ENCODE measurements at places on chromosomes 16 and 17.

DNA sequence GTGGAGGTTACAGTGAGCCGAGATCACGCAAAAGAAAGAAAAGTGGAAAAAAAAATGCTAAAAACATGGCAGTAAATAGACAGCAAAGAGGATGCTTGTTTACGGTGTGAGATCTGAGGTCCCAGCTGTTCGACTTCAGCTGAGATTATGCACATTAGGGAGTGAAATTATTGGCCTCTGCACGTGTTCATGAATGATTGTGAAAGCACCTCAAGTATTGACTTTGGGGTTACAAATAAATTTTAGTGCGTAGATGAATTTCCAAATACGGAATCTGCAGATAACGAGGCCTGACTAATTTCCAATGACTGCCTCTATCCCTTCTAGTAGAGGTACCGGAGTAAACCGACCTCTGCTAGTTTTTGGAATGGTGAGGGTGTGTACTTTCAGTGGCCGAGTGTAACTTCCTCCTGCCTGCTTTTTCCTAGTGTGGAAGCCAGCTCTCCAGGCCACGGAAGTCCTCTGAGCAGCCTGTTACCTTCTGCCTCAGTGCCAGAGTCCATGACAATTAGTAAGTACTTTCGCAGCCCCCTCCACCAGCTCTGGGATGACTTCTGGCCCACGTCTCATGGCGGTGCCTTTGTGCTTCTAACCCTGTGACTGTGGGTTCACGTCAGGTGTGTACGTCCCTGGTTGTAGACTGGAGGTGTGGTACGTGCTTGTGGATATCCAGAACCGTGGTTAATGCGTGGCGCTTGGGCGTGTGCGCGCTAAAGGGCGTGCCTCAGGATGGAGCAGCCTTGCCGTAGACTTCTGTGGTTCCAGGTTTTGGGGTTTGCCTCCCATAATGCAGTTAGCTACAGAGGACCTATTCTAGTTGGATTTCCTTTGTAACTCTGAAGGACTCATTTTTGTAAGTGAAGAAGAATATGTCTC, 102.1 kb downstream of the SNX29 start:
- no peak for DNase-seq

DNA sequence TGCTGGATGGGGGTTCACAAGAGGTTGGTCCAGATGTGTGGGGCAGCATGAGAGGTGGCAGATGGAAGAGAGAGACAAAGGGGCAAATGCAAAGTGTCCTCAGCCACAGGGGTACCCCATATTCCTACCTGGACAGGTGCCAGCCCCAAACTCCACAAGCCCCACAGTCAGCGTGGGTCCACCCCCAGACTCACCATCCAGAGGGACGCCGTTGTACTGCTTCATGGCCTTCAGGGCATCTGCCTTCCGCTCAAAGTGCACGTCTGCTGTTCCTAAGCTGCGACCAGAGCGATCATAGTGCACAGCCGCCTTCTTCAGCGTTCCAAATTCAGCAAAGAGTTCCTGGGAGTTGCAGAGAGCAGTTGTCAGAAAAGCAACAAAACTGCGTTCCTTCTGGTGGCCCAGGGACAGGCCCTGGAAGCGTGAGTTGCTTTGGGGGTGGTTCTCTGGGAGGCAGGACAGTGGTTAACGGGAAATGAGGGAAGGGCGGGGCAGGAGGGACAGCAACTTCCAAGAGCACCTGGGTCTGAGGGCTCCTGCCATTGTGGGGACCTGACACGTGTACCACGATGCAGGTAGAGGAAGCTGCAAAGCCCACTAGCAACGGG, 2.3 kb downstream of the ALYREF start:
- DNase-seq: no peak

DNA sequence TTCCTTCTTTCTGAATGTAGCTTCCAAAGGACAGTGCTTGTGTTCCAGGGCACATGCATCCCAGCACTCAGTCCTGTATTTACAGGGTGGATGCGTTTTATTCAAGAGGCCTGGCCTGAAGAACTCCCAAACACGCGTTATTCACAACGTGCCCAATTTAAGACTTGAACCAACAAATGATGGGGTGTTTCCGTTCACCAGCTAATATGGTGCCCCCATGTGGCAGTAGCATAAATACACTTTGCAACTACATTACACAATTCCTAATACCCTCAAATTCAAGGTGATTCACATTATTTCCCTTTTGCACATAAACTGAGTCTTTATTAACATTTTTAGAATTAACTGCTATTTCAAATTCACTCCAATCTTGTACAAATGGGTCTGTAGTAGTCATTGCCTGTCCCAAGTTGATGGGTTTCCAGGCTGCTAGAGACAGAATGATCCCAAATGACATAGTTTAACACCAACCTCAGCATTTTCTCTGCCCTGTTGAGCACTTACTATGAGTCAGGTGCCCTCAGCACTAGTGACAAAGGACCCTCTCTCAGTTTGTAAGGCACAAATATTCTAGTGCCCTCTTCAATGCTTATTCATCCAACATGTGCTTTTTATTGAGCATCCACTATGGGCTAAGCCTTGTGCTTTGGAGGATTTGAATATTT, 26.9 kb downstream of the HSD17B2 start:
- no peak for DNase-seq

- no peak for DNase-seq
These were observed 105.4 kb downstream of the STX8 start for GRCh38 chr17:9470171-9470570.

GRCh38 chr16:53678155-53678554, 25.5 kb downstream of the RPGRIP1L start:
- no peak for DNase-seq

DNA sequence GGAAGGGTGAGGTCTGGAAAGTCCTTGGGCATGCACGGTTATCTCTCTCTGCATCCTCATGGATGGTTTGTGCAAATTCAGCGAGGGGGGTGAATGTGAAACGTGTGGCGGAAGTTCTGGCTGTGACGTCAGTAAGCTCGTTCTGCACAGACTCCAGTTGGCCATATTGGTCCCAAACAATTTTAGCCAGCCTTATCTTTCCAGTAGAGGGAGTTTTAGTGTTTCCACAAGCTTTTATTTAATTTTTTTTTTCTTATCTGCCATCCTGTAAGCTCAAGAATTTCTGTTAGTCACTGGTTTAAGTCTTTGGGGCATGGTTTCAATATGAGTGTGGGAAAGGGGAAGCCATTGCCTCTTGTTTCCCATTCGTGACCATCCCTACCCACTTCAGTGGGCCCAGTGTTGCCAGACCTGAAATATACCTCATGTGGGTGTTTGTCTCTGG, 39.0 kb downstream of the HLF start:
- DNase-seq: no peak

DNA sequence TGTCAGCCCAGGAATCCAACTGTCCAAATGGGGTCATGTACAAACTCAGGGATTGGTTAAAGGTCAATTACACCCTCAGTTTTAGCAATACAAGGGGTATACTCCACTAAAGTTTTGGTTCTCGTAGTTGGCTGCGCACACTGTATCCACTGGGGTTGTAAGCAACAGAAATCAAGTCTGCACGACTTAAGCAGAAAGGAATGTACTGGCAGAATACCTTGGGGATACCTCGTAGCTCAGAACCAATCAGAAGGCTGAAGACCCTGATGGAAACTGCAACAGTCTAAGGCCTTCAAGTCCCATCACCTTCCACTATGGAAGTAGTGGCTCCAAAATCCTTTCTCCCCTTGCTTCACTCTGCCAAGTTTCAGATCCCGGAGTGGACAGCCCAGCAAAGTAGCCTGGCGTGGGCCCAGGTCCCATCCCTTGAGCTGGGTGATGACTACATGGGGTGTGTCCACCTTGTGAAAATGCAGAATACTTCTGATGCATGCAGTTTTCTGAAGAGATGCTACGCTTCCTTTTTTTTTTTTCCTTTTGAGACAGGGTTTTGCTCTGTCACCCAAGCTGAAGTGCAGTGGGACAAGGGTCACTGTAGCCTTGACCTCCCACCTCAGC, 21.1 kb upstream of the RPH3AL start:
- DNase-seq: no peak

- DNase-seq: no peak
These were observed 9.5 kb downstream of the PYCARD start for GRCh38 chr16:31192856-31193642.

GRCh38 chr16:11698271-11698689, 30.0 kb downstream of the SNN start:
- no peak for DNase-seq

GRCh38 chr16:52553322-52553721, 6.4 kb upstream of the TOX3 start:
- DNase-seq: no peak
